ENCODE measurements at places on chromosomes 5 and 9.

- H3K27ac ChIP-seq, result no peak overlapping the region
- peaks cover 9% of the 10 kb centered on the region for H3K27me3 ChIP-seq
- no peak for DNase-seq
- H3K4me1 ChIP-seq, result no peaks in the 10 kb centered on the region
- H3K4me3 ChIP-seq, result no peak overlapping the region
Observed at GRCh38 chr5:73221726-73222125, 48.7 kb downstream of the TMEM174 start.

DNA sequence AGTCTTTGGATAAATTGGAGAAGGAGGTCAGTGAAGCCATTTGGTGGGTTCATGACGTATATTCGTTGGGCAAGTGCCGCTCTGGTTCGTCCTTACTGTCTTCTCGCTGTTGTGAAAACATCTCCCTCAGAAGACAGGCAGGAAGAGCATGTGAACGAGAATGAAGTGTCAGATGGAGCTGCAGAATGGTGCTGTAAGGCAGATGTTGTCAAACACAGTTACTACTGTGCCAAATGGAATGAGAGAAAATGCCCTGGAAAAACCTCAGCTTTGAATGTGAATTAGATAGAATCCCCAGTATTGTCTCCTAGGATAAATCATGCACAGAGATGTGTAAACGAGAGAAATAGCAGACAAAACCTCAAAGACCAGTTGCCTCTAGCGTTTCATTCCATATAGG, 121.5 kb downstream of the CAMK4 start:
- peaks cover 6% of the 10 kb centered on the region for H3K4me1 ChIP-seq
- DNase-seq, result no peak
- no peak overlapping the region for H3K27ac ChIP-seq
- no peaks in the 10 kb centered on the region for H3K27me3 ChIP-seq
- H3K4me3 ChIP-seq, result no peak overlapping the region
- no peaks in the 10 kb centered on the region for H3K36me3 ChIP-seq

GRCh38 chr5:10648806-10649665, 85.2 kb downstream of the ANKRD33B start:
- no peaks in the 10 kb centered on the region for H3K36me3 ChIP-seq
- no peaks in the 10 kb centered on the region for H3K4me1 ChIP-seq
- DNase-seq, result no peak
- no peaks in the 10 kb centered on the region for H3K27me3 ChIP-seq
- H3K4me3 ChIP-seq, result no peak overlapping the region

- DNase-seq, result no peak
- H3K36me3 ChIP-seq, result peaks cover 5% of the 10 kb centered on the region
- H3K4me3 ChIP-seq, result no peak overlapping the region
- H3K4me1 ChIP-seq, result no peaks in the 10 kb centered on the region
- no peak overlapping the region for H3K27ac ChIP-seq
Observed at GRCh38 chr5:62460578-62460983, 48.0 kb downstream of the IPO11 start.

GRCh38 chr5:171592076-171592475, 172.6 kb downstream of the FGF18 start:
- no peak for DNase-seq
- H3K36me3 ChIP-seq, result no peaks in the 10 kb centered on the region
- peaks cover 9% of the 10 kb centered on the region for H3K4me1 ChIP-seq
- H3K27ac ChIP-seq, result no peak overlapping the region

GRCh38 chr9:137305060-137305797, 3.2 kb upstream of the NRARP start:
- no peak overlapping the region for H3K4me3 ChIP-seq
- H3K27ac ChIP-seq, result no peak overlapping the region
- H3K36me3 ChIP-seq, result peaks cover 29% of the 10 kb centered on the region
- H3K27me3 ChIP-seq, result no peaks in the 10 kb centered on the region
- DNase-seq, result no peak

DNA sequence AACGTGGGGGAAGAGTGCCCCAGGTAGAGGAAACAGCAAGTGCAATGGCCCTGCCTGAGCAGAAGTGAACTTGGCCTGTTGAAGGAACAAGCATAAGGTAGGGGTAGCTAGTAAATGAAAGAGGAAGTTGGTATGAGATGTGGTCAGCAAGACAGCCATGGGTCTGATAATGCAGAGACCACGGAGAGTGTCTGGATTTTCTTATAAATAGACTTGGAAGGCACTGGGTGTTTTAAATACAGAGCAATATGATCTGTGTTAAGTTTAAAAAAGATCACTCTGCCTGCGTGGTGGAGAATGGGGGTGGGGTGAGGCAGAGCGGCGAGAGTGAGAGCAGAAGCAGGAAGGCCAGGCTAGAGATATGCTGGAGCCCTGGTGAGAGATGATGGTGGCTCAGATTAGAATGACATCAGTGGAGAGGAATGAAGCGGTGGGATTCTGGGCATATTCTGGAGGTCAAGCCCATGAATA, 4.2 kb downstream of the ADAM19 start:
- no peaks in the 10 kb centered on the region for H3K27me3 ChIP-seq
- no peak overlapping the region for H3K4me3 ChIP-seq
- H3K36me3 ChIP-seq, result peaks cover 28% of the 10 kb centered on the region
- H3K27ac ChIP-seq, result no peak overlapping the region
- no peak for DNase-seq

DNA sequence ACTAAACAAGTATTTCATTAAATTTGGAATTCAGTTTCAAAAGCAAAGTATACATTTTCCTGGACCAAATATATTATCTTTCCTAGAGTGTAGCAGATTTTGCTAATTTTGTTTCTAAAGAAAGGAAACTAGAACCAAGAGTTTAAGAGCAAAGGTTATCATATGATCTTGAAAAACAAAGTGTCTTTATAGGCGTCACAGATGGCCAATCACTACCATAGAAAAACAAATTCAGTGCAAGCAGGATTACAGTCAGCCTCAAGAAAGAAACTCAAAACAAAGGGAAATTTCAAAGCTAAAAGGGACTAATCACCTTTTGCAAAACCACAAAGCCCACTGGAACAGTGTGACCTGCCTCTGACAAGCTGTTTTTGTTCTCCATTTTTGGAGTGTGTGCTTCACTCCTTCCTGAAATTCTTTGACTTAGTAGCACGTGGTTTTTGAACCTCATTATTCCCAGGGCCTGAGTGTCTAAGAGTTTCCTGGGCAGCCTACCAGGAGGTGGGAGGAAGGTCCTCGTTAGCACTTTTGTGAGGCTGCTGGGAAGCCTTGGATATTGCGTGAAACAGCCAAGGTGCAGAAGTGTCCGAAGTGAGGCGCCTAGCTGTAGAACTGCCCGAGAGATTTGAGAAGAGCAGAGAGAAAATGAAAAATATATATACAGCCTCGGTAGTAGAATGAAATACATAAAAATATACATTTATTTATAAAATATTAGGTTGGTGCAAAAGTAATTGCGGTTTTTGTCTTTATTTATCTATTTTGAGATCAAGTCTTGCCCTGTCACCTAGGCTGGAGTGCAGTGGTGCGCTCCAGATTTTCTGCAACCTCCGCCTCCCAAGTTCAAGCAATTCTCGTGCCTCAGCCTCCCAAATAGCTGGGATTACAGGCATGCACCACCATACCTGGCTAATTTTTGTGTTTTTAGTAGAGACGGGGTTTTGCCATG, 246.1 kb downstream of the MARCHF11 start:
- no peaks in the 10 kb centered on the region for H3K36me3 ChIP-seq
- H3K4me1 ChIP-seq, result no peaks in the 10 kb centered on the region
- no peak for DNase-seq

- no peaks in the 10 kb centered on the region for H3K4me1 ChIP-seq
- H3K36me3 ChIP-seq, result no peaks in the 10 kb centered on the region
- H3K27ac ChIP-seq, result no peak overlapping the region
Observed at GRCh38 chr5:17282283-17283120, 65.1 kb downstream of the BASP1 start.

DNA sequence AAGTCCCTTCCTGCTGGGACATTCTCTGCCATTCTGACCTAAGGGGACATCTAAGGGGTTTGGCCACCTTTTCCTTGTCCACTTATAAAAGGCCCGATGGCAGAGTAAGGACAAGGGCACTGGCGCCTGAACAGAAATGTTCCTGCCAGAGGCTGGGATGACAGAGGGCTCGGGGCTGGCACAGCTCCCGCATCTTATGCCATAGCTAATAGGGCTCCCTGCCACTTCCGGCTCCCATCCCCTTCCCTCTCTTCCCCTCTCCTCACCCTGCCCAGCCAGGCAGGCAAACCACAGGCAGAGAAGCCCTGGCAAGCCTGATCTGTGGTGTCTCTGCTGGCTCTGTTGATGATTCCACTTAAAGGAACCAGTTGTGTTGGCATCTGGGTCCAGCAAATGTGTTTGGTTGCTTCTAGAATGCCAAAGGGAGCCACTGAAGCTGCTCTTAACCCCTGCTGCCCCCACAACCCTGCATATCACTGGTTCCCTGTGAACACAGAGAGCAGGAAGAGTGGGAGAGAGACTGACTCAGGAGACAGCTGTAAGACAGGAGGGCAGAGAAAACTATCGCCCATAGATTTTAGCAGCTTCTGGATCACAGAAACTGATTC, 18.4 kb upstream of the ADRA1B start:
- no peaks in the 10 kb centered on the region for H3K27me3 ChIP-seq
- peaks cover 15% of the 10 kb centered on the region for H3K4me1 ChIP-seq

DNA sequence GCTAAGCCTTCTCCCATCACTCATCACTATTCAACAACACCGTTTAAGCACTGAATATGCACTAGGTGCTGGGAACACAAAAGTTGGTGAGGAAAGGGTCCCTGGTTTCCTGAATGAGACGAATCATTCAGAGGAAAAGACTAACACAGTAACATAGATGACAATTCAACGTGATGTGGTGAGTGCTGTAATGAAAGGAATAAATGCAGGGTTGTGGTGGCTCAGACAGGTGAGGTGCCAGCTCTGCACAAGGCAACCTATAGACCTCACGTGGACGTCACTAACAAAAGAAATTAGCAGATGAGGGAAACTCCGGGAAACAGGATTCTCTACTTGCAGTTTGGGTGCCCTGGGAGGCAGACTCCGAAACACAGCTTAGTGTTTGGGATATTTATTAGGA, 40.0 kb upstream of the ERBIN start:
- H3K36me3 ChIP-seq, result peaks cover 6% of the 10 kb centered on the region
- no peak overlapping the region for H3K27ac ChIP-seq
- H3K4me3 ChIP-seq, result no peak overlapping the region
- H3K4me1 ChIP-seq, result peaks cover 29% of the 10 kb centered on the region
- no peak for DNase-seq
- H3K27me3 ChIP-seq, result no peaks in the 10 kb centered on the region

DNA sequence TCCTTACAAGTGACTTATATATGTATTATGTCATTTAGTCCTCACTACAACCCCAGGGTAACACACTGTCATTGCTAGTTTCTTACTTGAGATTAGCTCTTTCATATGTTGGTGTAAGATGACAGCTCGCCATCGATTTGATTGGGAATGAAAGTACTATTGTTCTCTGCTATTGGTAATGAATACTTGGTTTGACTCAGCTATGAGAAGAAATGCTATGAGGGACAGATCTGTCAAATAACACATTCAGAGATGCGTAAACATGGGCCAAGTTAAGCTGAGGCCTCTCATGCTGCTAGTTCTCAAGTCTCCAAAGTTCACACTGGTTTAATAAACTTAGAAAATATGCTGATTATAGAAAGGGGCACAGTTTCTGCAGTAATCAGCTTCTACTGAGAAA, 142.7 kb downstream of the SGCD start:
- no peaks in the 10 kb centered on the region for H3K4me1 ChIP-seq
- no peak overlapping the region for H3K4me3 ChIP-seq
- H3K36me3 ChIP-seq, result no peaks in the 10 kb centered on the region
- H3K27ac ChIP-seq, result no peak overlapping the region
- no peak for DNase-seq

DNA sequence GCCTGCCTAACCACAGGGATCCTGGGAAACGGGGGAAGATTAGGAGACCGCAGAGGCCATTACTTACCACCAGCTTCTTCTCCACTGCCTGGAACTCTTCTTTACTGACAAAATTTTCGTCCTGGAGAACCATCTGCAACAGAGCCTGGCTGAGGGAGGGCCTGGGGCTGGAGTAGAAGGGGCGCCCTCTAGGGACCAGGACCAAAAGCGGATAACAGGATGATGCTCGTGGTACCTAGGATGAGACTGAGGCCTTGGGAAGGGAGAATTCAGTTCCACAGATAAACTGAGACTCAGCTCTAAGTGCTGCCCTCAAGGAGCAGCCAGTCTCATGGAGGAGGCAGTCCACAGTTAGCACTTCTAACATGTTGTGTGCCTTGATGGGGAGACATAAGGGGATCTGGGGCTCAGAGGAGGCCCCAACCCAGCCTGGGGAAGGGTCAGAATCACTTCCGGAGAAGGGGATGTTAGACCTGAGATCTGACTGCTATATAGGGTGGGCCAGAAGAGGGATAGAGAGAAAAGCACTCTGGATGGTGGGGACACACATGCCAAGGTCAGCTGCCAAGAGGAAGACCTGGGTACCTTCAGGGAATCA, 1.2 kb downstream of the SPATA24 start:
- H3K36me3 ChIP-seq, result peaks cover 23% of the 10 kb centered on the region
- peaks cover 31% of the 10 kb centered on the region for H3K4me1 ChIP-seq
- H3K4me3 ChIP-seq, result peak overlapping the region; percentile 98

- no peak for DNase-seq
- H3K4me1 ChIP-seq, result no peaks in the 10 kb centered on the region
- H3K36me3 ChIP-seq, result no peaks in the 10 kb centered on the region
- H3K4me3 ChIP-seq, result no peak overlapping the region
- peaks cover 15% of the 10 kb centered on the region for H3K27me3 ChIP-seq
Observed at GRCh38 chr9:91751922-91752321, 198.1 kb downstream of the ROR2 start.

DNA sequence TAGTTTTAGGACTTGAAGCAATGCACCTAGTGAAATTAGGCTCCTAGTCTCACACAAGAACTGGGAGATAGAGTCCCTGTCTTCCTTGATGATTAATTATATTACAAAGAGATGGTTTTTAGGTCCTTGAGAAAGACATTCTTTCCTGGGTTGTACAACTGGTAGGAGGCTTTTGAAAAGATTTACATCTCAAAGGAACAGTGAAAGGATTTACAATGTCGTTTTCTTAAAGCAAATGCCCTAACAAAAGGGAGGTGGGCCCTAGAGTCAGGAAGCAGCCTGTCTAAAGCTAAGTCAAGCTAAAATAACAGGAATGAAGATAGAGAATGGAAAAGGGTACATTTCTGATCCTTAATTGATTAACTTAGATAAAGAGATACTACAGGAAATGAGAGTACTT, 102.2 kb upstream of the IL7R start:
- DNase-seq, result no peak
- no peaks in the 10 kb centered on the region for H3K27me3 ChIP-seq
- no peak overlapping the region for H3K27ac ChIP-seq
- no peak overlapping the region for H3K4me3 ChIP-seq

DNA sequence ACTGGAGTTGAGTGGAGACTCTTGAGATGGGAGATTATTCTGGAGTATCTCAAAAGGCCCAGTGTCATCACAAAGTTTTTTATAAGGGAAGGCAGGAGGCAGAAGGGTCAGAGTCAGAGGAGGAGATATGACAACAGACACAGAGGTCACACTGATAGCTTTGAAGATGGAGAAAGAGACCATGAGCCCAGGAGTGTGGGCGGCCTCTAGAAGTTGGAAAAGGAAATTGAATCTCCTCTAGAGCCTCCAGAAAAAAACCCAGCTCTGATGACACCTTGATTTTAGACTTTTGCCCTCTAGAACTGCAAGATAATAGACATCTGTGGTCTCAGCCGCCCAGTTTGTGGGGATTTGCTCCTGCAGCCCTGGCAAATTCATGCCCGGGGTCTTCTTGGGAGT, 64.8 kb upstream of the SPTLC1 start:
- DNase-seq, result no peak
- H3K27me3 ChIP-seq, result peaks cover 82% of the 10 kb centered on the region
- H3K4me3 ChIP-seq, result no peak overlapping the region
- H3K36me3 ChIP-seq, result peaks cover 5% of the 10 kb centered on the region

Data from Calu3 (cell line).